Activated naive CD4-positive, alpha-beta T cell (primary cell): ENCODE measurements at places on chromosomes 11 and 22.

DNA sequence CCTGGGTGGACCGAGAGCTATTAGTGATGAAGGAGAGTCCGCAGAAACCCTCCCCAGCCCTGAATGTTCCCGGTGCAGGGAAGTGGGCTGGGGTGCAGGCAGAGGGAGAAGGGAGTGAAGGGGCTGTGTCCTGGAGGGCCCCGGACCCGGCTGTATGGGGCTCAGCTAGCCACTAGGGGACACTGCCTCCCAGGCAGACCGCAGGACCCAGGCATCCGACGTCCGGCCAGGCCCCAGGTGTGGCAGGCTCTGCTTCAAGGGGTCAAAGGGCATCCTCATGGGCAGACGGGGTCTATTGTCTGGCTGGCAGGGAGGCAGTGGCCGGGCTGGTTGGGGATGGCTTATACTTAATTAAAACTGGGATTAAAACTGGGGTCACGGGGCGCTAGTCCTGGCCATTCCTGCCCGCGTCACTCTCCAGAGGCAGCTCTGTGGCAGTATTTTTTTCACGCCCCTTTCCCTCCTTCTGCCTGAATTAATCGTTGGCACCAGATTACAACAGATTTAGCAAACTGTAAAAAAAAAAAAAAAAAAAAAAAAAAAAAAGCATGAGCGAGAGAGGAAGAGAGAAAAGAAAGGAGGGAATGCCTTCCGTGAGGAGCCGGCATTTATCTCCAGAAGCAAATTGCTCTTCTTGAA lies 5.1 kb downstream of the FLRT1 start:
- DNase-seq: no peak

DNA sequence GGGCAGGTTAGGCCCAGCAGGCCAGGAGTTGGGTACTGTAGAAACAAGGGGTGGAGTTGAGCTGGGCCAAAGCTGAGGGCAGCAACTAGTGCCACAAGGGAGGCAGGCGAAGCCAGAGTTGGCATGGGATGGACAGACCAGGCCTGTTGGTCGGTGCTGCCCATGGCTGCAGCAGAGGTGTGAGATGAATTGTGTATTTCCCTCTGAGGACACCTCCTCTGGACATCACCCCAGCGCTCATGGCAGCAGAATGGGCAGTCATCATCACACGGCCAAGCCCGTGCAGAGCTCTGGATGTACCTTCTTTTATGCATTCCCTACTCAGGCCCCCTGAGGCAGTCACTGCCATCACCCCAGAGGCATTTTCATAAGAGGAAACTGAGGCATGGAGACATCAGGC lies 20.3 kb downstream of the TAB1 start:
- no peak for DNase-seq

DNA sequence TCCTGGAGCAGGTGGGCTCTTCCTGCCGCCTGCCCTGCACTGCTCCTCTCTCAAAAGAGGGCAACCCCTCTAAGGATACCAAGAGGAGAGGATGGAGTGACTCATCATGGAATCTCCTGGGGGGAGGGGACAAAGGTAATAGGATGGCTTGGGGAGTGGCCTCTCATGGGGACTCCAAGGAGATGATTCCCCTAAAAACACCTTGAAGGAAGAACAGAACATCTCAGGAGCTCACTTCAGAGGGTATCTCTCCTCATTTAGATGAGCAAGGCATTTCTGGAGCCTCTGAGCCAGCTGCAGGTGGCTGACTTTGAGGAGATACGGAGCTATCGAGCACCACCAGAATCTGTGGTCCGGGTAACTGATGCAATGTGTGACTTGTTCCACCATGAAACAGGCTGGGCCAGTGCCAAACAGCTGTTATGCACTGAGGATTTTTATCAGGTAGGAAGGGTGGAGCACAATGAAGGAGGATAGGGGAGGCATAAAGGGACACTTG lies 40.2 kb downstream of the RRP8 start:
- DNase-seq: no peak

DNA sequence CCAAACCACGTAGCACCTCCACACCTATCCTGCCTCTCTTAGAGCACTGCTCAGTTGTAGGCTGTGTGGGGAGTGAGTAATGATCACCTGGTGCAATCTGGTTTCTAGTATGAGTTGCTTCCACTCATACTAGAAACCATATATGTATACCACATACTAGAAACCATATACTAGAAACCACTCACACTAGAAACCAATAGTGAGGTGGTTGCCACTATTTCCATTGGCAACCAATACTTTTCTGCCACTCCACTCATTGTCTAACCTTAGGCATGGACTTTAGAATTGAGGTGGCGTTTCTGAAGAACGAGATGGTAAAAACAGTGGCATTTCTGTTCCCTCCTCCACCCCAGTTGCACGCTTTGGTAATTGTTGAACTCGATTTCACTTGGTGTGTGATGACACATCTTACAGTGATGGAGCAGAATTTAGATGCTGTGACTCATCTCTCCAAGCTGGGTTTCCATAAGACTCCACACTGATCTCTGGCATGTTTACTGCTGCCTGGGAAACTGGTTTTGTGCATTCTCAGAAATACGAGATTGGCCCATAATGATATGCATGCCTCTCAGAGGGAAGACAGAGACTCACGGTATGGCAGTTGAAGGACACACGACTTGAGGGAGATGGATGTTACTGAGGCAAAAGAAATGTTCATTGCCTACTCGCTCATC lies 82.9 kb downstream of the KIRREL3 start:
- DNase-seq: no peak

DNA sequence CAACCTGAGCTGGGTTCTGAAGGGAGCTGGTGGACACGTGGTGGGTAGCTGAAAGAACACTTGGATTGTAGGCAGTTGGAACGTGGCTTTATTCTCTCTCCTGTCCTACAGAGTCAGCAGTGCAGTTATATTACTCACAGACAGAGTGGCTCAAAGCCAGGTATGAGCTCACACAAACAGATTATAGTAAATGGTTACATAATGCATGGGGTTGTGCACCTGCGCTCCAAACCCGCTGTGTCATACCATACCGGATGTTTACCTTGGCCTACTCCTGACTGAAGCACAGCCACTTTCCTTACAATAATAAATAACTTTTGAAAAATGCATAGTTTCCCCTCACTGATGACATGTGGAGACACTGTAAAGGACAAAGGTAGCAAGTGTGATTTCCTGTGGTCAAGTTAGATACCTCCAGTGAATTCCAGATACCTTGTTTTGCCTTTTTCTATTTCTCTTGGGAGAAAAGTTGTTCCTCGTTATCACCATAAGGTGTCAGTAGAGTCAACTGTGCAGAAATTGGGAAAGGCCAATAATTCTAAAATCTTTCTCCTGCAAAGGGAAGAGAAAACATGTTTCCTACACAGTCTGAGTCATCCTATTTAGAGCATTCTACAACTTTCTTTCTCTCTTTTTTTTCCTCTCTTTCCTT lies 13.5 kb downstream of the MS4A6A start:
- no peak for DNase-seq

- no peak for DNase-seq
These were observed 20.9 kb upstream of the MICAL2 start for GRCh38 chr11:12089473-12089872.
